ENCODE measurements at places on chromosomes 7 and 10.

DNA sequence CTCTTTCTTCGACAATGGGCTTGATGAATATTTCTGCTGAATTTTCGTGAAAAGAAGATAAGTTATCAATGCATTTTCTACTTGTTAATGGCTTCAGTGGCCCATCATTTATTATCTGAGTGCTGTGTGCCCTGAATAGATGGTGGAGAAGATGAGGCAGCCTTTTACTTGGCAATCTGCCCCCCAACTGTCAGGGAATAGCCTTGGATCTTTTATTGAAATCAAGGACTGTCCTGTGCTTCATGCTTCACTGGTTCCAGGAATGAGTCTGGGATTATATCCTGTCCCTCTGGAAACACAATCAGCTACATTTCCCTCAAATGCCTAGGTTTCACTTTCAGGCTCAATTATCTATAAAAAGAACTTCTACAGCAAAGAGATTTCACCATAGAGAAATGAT lies 75.9 kb upstream of the NXPH1 start:
- no peak for DNase-seq

- DNase-seq = no peak
These were observed 123.7 kb upstream of the KCTD7 start for GRCh38 chr7:66505009-66505408.

DNA sequence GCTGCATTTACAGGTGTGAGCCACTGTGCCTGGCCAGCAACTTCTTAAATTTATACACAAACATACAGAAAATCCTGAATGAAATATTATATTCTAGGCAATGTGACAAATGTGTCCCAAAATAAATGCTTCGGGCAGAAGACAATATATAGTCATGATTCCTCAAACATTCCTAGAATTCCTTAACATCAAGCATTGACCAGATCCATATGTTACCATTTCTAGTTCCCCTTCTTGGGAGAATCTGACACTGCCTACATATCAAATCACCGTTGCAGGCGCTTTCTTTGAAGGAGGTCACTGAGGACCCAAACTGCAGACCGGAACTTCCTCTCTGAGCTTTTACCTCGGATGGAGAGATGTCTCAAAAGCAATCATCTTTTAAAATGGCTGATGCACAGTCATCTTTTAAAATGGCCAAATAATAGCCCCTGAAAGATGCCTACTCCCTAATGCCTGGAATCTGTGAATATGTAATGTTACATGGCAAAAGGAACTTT lies 323.5 kb downstream of the PHF14 start:
- no peak for DNase-seq

- peak; percentile 58 for DNase-seq
These were observed 172.3 kb upstream of the ADO start for GRCh38 chr10:62632071-62632809.

GRCh38 chr10:100743626-100744135 lies 1.7 kb upstream of the PAX2 start:
- DNase-seq = no peak
